ENCODE measurements at places on chromosomes 5 and 9.

DNA sequence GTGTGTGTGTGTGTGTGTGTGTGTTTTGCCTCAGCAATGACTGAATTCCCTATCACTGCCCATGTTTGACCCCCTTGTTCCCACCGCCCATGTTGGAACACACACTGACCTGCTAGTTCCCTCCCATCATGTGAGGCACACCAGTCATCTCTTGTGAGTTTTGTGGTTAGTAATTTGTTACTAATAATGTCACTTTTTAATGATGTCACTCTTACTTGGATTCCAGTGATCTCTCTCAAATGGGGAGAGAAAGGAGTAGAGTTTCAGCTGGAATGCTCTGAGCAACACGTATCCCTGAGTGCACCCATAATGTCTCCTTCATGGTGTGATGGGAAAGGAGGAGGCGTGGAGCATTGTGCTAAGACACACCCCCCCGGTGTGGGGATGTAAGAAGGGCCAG is 172.6 kb downstream of the SH3GL2 start:
- no peak for DNase-seq

DNA sequence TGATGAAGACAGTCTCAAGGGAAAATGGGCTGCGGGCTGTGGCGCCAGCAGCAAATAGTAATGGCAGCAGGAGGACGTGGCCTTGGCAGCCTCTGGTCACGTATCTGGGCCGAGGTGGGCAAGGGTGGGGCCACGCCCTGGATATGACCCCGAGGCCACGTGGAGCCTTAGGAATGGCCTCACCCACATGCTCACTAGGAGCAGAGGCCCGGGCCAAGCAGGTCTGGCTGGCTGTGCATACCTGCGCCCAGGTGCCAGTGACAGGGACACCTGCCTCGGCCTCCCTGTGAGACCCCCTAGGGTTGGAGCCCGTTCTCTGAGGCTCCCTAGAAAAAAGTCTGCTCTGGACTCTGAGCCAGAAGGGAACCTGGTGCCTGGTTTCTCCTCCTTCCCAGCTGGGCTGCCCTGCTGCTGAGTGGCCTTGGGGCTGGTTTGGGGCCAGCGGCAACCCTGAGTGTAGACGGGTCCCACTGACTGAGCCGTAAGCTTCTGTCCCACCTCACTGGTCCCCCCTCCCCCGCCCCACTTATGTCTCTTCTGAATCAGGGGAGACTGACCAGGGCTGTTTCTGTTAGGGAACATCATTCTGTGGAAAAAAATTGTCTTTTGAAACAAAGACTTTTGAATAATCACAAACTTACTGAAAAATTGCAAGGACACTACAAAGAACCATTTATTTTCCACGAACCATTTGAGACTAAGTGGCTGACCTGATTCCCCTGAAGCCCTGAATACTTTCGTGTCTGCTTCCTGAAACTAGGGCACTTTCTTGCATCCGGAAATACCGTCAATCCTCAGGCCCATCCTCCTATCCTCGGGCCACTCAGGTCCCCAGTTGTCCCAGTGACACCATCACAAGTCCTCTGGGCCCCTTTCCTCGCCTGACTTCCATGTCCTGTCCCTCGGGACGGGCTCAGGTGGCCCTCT is 60.8 kb downstream of the WNK2 start:
- no peak for DNase-seq

- DNase-seq: no peak
Observed at GRCh38 chr9:110919609-110920008, 118.7 kb downstream of the LPAR1 start.

- no peak for DNase-seq
Observed at GRCh38 chr9:14031060-14031414, 282.9 kb downstream of the NFIB start.

DNA sequence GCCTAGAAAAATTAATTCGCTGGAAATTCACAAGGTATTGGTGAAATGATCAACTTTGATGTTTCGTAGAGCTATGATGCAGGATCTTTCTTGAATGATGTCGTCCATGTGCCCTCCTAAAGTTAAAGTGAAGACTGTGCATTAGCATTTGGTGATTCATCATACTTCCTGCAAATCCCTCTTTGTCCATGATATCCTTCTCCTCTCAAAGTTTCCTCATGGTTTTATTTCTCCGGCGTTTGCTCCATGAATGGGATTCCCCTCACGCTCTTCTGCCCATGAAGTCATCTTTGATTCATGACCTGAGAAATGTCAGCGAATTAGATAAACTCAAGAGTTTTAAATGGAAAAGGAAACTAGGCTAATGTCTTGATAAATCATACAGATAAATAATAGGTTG is 372.7 kb downstream of the PSAT1 start:
- DNase-seq: no peak

DNA sequence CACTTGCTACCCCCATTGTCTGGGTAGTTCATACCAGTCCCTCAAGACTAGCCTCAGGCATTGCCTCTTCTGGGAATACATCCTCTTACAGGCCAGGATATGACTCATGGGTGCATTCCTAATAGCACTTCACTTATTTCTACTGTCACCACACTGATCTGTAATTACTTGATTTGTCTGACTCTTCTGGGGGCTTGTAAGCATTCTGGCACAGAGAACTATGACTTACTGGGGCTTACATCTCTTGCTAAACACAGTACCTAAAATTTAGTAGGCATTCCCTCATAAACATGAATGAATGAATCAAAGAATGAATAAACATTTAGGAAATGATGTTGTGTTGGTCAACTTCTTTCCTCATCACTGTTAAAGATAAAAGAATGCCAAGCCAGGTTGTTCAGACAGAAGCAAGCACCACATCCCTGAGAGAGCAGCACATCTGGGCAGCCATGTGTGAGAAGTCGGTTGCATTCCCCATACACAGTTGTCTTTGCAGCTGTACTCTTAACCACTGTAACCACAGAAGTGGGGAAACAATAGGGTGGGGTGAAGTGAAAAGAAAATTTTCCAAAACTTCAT is 27.6 kb downstream of the IL7R start:
- no peak for DNase-seq

GRCh38 chr5:32487008-32487407 is 42.5 kb upstream of the ZFR start:
- no peak for DNase-seq

DNA sequence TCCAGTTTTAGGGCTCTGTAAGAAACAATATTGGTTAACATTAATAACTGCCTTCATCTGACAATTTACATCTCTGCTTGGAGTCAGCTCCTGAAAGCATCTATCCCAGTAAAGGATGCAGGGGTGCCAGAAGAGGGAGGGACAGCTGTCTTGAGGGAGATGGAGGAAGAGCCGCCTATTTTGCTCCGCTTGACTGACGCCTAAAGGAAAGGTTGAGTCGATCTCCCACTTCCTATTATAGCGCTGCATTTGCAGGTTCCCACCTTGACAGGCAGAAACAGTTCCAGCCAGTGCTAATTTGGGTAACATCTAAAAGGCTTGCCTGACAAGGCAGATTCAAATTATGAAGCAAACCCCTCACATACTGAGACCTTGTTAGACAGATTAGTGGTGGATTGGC is 374.6 kb downstream of the SPATA31D1 start:
- no peak for DNase-seq

DNA sequence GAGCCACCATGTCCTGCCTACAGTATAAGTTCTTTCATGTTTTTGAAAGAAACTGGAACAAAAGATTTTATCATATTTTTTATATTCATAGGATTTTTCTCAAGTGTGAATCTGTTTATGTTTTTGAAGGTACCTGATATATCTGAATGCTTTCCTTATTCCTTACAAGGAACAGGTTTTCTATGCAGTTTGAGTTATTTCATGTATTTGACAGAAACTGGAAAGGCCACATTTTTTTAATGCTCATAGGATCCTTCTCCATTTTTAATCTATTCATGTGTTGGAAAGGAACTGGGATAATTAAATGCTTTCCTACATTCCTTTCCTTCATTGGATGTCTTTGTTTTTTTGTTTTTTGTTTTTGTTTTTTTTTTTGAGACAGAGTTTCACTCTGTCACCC is 15.7 kb upstream of the FBXW2 start:
- no peak for DNase-seq

DNA sequence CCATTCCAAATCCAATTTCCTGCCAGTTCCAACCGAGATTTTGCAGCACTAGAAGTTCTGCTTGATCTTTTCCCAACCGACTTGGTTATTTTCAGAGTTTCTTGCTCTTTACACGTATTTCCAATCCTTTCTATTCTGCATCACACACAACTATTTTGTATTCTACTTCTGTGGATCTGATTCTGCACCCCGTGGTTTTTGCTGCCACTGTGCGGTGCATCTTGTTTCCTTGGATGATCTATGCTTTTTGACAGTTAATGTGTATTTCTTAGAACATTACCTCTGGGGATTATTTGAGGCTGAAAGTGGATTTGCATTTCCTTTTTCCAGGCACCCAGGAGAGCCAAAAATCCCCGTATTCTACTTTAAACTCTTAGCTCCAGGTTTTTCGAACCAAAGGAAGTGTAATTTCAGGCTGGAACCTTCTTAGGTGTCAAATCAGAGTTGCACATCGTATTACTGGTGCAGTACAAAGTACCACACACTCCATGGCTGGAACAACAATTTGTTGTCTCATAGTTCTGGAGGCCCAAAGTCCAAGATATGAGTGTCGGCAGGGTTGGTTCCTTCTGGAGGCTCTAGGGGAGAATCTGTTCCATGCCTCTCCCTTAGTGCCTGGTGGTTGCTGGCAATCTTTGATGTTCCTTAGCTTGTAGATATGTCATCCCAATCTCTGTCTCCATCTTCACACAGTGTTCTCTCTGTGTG is 14.7 kb upstream of the SARDH start:
- no peak for DNase-seq

DNA sequence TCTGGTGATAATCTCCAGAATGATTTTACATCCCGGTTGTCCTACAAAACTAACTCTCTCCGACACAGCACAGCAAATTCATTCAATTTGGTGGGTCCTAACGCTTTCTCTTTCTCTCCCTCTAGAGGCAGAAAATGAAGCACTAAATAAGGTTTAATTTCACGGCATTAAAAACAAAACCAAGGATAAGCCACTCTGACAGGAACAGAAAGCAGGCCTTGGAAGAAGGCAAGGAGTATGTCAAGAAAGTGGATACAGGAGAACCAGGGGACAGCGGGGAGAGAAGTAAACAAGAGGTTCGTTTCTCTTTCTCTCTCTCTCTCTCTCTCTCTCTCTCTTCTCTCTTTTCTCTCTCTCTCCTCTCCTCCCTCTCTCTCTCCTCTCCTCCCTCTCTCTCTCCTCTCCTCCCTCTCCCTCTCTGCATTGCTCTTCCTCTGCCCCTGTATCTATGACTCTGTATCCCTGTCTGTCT is 49.8 kb downstream of the EBF1 start:
- DNase-seq: no peak

DNA sequence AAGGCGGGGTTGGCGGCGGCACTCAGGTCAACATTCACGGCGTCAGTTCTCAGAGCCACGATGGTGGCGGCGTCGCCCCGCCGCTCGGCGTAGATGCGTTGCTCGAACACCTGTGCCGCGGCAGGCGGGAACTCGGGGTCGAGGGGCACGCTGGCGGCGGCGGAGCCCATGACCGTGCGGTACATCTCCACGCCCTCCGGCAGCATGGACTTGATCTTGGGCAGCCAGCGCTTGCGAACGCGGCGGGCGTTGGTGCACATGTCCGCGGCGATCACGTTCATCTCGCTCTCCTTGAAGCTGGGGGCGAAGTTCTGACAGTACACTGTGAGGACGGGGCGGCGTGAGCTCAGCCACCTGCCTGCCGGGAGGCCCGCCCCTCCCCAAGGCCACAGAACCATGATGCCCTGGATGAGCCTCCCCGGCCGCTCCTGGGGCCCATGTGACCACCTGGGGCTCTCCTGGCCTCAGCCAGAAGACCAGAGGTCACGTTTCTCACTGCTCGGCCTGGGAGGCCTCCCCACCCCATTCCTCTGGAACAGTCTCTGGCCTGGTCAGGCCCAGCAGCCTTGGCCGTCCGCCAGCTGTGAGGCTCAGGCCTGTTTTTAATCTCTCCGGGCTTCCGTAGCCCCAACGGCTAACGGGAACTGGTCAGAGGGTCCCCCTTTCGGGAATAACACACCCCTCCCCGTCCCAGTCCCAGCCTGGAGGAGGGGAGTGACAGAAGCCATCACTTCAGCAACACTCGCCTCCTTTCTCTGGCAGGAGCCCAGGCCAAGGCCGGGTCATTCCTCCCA is 50.7 kb upstream of the UBAC1 start:
- no peak for DNase-seq

DNA sequence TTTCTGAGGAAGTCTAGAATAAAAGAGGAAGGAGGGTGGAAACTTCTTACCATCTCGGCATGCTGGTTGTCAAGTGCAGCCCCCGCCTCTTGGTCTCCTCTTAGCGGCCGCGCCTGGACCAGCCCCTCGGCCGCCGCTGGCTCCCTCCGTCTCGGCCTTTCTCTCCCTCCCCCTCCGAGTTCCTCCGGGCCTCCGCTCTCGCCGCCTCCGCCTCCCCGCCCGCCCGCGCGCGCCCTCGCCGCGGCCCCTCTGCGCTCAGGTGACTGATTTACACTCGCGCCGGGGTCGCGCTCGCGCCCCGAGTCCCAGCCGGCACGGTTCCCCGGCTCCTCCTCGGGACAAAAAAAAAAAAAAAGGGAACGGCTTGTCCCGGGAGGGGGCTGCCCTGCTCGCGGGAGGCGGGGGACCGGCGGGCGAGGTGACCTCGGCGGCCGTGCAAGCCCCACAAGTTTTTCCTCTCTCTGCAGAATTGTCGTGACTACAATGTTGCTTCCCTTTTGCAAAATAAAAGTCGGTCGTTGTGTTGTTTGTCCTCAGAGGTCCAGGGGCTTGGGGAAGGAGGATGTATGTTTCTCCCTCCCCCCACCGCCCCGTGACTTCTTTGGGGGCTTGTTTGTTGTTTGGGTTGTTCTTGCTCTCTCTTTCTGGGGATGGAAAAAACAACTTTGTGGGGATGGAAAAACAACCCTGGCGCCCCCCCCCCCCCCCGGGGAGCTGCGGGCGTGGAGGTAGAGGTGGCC is at the start of gene BNC2:
TSS of gene BNC2 (minus strand) at position 75 of the 740 bp plus-strand sequence. CDS start at position 53, 22 bp downstream.
- no peak for DNase-seq
